ENCODE measurements at places on chromosomes 2 and 18.

DNA sequence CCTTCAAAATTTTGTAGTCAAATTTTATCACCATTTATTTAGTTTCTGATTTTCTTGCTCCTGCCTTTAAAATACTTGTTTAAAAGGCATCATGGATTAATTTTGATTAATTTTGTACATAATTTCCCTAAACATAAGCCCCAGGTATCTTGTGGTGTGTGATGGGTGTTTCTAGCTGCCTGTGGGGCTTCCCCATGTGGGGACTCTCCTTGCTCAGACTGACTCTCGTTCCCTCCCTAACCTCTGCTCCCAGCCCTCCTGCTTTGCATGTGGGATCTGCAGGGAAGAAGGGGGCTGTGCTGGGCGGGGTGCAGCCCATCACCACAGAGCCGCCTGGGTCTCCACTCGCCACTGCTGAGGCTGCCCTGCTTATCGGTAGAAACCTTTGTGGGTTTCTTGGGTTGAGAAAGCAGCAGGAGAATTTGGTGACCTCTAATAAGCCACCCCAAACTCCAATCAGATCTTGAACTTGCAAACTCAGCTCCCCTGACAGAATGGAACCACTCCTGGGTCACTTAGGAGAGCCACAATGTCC, 72.5 kb downstream of the MRPS9 start:
- no peak for DNase-seq

- DNase-seq: no peak
Observed at GRCh38 chr18:46072376-46072867, 362 bp upstream of the PSTPIP2 start.

- no peak for DNase-seq
Observed at GRCh38 chr2:222127660-222128059, 171.1 kb downstream of the PAX3 start.

DNA sequence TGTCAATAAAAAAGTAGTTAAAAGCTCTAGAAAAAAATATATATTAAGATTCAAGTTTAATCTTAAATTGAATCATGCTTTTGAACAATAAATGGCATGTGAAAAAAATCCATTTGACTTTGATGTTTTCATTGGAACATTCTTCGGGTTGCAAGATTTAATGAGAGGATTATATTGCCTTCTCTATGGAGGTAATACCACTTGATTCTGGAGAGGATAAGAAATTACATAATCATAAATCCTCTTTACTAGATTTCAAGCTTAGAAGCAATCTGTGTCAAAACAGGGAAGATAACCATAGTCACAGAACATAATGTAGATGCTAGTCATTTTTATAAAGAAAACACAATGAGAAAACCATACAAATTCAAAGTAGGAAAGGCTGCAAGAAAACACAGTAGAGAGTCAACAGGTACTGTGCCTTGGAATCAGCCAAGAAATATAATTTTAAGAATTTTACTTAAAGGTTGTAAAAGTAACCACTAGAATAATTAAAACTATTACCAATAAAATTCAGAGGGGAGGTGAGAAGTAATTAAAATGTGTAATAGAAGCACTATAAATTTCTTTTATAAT, 18.7 kb upstream of the MAPRE2 start:
- DNase-seq: no peak

DNA sequence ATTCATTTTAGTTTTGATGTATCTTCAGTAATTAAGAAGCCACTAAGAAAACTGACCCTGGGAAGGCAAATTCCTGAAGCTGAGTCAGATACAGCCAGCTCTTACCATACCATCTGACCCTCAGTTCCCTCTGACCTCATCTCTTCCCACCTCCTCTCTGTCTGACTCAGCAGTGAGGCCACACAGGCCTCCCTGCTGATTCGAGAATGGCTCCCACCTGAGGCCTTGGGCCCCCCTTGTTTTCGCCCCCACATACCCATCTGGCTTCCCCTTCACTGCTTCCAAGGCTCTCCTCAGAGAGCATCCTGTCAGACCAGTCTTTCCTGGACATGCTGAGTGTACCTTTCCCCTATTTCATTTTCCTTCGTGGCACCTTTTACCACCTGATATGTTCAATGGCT, 71.0 kb upstream of the CYP1B1 start:
- DNase-seq: no peak

GRCh38 chr18:35192415-35192814, 48.4 kb upstream of the ZNF397 start:
- no peak for DNase-seq

DNA sequence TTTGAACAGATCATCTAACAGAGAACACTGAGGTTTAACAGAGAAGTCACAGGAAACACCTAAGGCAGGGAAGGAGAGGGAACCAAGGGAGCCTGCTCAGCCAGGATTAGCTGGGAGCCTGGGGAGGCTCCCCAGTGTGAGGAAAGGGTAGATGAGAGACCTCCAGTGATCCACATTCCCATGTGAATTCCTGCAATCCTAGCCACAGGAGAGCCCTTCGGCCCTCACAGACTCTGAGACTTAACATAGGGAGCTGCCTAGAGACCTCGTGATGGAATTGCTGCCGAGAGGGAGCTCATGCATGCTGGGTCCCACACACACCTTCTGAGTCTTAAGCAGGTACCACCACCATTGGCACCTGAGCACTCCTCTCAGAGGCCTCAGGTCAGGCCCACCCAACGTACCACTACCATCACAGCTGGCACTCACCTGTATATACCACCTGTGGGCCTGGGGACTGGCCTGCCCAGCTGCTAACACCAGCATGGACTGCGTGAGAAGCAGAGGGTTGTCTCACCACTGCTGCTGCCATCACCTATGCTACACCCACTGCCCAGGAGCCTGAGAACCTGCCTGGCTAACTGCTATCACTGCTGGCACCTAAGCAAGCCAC, 225.9 kb upstream of the RASGRP3 start:
- no peak for DNase-seq

DNA sequence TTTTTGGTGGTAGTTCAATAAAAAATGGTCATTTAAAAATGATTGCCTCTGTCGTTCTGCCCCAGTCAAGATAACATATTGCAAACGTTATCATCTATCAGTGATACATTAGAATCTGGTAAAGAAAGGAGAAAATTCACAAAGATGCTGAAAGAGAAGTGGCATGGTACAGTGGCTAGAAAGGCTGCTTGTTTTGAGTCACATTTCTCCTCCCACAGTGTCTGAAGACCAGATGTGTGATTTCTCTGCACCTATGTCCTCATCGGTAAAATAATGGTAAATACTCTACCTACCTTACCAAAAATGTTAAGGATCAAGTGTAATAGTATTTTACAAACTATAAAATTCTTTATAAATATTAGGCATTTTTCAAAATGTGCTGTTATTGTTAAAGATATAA, 76.1 kb upstream of the NOSTRIN start:
- DNase-seq: no peak

- DNase-seq: no peak
Observed at GRCh38 chr2:45945302-45945717, 293.8 kb downstream of the PRKCE start.

- no peak for DNase-seq
Observed at GRCh38 chr2:119491776-119492525, 32.3 kb downstream of the SCTR start.

- DNase-seq: no peak
Observed at GRCh38 chr2:178767094-178768060, 39.8 kb downstream of the TTN start.

GRCh38 chr18:58538604-58539386, 90.1 kb downstream of the ALPK2 start:
- no peak for DNase-seq

- no peak for DNase-seq
Observed at GRCh38 chr2:158043181-158043948, 58.3 kb upstream of the UPP2 start.

DNA sequence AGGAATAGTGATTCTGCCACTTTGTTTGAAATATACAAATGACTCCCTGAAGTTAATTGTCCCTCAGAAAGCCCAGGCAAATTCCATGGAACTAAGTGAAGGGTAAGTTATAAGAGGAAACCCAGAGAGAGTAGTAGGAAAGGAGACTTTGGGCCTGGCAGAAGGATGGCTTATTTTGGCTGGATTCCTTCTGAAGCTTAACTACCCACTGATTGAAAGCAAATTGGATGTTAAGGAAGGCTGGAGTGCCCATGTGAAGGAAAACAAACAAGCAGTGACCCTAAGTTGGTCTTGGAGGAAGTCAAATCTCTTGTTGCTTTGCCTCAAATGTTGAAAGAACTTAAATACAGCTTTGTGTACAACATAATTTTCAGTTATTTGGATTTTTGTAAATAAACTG, 1106.4 kb upstream of the ZEB2 start:
- no peak for DNase-seq

DNA sequence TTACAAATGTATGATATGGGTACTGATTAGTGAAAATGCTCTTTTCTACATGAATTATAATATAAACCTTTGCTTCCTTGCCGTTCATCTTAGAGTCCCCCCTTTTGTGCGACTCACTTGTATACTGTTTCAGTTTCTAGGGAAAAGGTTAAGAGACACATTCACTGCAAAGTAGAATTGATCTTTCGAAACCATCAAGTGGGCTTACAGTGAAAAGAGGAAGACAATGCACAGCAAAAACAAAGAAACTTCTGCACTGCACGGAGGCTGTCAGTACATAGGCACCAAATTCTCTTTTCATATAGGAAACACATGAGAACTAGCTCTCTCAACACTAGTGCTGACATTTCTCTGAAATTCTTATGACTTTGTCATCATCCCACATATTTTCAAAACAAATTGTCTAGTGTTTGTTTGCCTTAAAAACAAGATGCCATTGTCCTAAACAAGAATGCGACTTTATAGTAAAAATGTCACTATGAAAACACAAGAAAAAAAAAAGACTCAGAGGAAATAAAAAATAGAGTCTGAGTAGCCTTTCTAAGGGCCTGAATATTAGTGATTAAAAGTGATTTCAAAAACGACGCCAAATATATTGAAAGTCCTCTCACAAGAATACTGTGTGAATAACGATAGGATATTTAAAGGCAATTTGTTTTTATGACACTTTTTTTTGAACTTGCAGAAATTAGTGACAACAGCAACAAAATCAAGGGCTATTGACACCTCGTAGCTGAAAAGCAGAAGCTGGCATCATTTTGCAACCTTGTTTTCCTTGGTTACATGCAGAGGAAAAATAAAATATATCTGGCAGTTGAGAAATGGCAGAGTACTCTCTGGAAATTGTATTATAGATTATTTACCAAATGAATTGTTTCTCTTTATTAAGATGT, 827.0 kb downstream of the BCL11A start:
- DNase-seq: no peak

All from nephron progenitor cell (in vitro differentiated cells).